ENCODE measurements at places on chromosomes 16 and 17. TPM values are rescaled to one million over a fixed set of nuclear protein-coding genes. Genes with fewer than 3 reads are reported as not detected.

Gene PRAC2
- not detected for total RNA-seq

Gene RGS11
- total RNA-seq, result 15.6 TPM

Gene PRSS36
- 0.52 TPM for total RNA-seq

Gene SLC43A2
- total RNA-seq, result 22.4 TPM

Gene CSF3
- 0.78 TPM for total RNA-seq

All from body of pancreas (tissue), 4 donors.